Muscle of leg (tissue), 16 donors: ENCODE measurements at places on chromosomes 3 and 15.

DNA sequence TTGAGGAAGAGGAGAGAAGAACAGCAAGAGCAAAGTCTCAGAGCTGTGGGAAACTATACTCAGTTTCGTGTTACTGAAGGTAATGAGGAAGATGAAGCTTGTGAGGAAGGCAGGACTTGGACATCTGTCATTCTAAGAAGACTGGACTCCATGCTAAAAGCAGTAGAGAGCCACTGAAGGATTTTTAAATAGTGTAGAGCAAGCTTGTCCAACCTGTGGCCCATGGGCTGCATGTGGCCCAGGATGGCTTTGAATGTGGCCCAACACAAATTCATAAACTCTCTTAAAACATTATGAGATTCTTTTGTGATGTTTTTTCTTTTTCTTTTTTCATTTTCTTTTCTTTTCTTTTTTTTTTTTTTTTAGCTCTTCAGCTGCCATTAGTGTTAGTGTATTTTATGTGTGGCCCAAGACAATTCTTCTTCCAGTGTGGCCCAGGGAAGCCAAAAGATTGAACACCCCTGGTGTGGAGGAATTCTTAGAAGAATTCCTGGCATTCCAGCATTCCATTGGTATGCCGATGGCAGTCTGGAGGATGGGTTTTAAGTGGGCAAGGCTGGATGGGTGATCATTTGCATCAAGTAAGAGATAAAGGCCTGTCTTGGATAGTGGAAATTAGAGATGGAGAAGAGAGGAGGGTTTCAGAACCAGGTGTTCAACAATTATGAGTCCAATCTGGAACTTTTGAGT lies 6.9 kb upstream of the NFKBIZ start:
- no peak for DNase-seq

DNA sequence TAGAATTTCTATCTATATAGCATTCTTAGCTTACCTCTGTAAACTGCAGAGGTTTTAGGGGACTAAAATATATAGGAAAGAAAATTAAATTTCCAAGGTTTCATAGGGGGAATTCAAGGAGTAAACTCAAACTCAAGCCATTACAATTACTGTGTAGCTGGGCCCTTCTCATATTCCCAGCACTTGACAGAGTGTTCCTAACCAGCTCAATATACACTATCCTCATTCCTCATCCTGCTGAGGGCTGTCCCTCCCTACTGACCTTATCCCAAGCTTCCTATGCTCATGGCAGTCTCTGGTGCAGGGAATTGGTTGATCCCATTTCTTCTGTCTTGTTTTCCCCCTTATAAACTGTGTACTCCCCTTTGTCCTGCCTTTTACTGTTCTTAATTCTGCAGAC lies 33.9 kb downstream of the NXPE3 start:
- DNase-seq, result no peak

DNA sequence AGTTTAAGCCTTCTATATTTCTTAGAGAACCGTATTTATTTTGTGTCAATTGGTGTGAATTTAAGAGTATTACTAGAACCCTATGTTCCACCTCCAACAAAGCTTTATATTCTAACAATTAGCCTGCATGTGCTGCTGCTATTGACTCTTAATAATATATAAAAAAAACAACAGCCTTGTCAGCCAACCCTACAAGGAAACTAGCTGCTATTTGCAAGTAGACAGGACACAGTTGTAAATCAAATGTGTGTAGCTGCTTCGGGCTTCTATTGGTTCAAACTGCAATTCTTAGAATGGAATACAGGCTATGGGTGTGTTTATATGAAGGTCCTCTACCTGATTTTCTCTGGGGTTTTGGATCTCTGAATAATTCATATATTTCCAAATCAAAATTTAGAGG lies 60.7 kb downstream of the ZBTB20 start:
- DNase-seq, result no peak

GRCh38 chr3:55226696-55227095 lies 260.4 kb downstream of the WNT5A start:
- no peak for DNase-seq

GRCh38 chr3:114846252-114846651 lies 300.8 kb downstream of the ZBTB20 start:
- no peak for DNase-seq

GRCh38 chr3:171187706-171188290 lies 161.3 kb upstream of the SLC2A2 start:
- DNase-seq, result peak; percentile 55

- DNase-seq, result no peak
Observed at GRCh38 chr15:80492874-80493273, 88.7 kb downstream of the ARNT2 start.

GRCh38 chr15:32733281-32733680 lies 15.5 kb downstream of the GREM1 start:
- no peak for DNase-seq

GRCh38 chr3:39705351-39705900 lies 104.0 kb upstream of the MYRIP start:
- DNase-seq, result no peak

- peak; percentile 11 for DNase-seq
Observed at GRCh38 chr3:103786296-103786695, 1351.5 kb downstream of the ZPLD1 start.

DNA sequence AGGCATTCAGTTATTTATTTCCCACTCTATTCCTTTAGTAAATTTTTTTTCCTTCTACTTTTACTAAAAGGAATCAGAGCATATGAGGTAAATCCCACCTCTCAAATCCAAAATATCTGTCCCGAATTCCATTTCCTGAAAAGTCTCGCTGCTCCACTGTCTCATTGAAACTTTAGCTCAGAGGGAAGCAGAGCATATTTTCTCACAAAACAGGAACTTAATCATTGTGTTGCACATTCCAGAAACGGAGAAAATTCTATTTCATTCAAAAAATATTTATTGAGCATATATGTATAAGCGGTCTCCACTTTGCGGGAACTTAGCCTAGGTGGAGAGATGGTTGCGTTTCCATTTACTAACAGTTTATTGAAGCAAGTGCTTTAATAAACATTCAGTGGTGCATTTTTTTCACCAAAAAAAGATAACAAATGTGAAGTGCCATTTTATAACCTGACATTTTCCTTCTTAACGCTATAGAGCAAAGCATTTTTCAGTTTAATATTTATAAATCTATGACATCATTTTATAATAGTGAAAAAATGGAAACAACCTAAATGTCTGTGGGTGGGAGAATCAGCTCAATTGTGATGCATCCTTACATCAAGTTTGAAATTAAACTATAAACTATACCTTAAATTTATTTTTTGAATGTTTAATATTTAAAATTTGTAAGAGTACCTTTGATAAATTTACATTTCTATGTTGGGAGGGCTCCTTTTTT lies 67.2 kb upstream of the CSTA start:
- no peak for DNase-seq

DNA sequence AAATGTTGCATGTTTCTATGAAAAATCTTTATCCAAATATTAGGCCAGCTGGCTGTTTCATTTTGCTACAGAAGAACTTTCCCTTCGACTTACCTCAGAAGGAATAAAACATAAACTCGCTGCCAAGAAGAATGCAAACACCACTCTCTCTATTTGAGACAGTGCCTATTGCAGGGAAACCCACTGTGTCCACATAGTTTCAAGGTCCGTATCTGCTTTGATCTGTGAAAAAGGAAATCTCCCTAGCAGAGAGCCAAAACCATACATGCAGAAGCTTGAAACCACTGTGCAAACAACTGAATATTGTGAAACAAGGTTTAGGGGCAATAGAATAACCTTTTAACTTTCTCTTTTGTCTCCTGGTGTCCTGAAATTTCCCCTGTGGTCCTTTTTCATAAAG lies 35.0 kb upstream of the CAPN7 start:
- DNase-seq, result peak; percentile 44

DNA sequence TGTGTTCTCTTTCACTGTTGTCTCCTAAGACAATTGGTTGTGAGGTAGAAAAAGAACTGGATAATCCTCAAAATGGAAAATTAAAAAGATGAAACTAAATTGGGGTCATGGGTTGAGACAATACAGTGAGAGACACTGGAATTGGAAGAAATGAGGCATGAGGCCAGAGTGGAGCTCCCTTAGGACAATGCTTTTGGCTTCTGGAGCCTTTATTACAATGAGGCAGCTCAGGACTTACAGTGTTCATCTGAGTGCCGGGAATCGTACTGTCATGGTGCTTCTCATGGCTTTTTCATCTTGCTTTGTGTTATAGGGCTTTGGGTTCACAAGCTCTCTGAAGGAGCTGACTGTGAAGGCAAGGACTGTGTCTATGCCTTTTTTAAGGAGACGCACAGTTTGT lies 293.5 kb downstream of the SOX2 start:
- peak; percentile 44 for DNase-seq

DNA sequence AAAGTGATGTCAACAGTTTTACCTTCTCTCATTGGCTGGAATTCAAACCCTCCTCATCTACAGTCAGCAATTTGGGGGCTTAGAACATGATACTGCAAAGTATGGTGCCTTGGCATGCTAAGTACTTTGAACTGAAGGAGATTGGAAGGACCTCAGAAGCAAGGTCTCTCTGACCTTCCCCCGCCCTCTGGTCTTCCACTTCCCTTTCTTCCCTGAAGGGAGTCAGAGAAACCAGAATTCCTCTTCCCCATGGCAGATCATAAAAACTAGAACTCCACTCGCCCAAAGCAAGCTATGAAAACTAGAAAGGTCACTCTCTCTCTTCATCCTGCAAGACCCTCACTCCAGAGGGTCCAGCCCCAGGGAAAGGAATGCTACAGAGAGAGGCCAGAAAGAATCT lies 64.2 kb downstream of the CD200R1L start:
- no peak for DNase-seq

GRCh38 chr15:81747482-81747881 lies 298.3 kb downstream of the MEX3B start:
- DNase-seq, result peak; percentile 52

- no peak for DNase-seq
Observed at GRCh38 chr15:29675791-29676301, 146.4 kb downstream of the TJP1 start.

GRCh38 chr15:37678124-37678523 lies 256.3 kb upstream of the TMCO5A start:
- no peak for DNase-seq

GRCh38 chr15:72236381-72237003 lies 5.5 kb upstream of the PKM start:
- no peak for DNase-seq

GRCh38 chr15:35289024-35289617 lies 204.0 kb upstream of the NANOGP8 start:
- DNase-seq, result peak; percentile 80

DNA sequence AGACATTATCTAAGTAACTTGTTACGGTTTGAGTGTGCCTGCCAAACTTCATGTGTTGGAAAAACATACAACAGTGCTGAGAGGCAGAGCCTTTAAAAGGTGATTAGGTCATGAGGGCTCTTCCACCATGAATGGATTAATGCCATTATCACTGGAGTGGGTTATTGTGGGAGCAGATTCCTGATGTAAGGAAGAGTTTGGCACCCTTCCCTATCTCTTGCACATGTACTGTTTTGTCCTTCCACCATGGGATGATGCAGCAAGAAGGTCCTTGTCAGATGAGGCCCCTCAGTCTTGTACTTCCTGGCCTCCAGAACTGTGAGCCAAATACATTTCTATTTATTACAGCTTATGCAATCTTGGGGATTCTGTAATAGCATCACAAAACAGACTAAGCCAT lies 413.9 kb downstream of the EPHA3 start:
- DNase-seq, result peak; percentile 79

DNA sequence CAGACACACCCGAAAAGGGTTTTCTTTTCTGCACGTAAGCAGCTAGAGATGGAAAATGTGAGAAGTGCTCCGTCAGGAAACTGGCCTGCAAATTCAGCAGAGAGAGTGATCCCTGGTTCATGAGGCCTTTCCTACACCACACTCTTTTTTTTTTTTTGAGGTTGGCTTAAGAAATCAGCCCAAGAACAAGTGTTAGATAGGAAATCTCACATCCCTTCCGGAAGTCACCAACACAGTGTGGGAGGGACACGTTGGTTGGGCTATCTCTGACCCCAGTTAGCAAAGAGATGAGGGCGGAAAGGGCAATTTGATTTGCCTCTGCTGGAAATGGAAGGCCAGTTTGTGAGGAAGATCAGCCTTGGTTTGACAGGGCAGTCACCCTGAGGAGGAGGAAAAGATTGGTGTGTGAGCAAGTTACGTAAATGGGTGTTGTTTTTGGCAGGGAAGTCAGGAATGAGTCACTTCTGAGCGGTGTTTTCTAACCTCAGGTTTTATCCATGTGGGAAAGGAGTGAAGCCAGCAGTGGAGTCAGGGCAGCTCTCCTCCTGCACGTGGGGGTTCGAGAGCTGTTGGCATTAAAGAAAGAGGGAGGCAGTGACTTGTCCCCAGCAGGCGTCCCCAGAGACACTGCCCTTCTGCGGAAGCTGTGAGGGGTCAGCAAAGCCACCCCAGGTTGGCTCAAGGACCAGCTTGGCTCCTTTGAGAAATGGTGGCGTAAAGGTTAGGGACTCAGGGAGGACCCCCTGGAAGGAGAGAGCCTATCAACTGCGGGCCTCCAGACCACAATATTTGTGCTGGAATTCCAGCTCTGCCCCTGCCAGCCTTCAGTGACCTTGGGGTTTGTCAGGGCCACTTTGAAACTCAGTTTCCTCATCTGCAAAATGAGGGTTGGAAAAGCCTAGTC lies 237.6 kb upstream of the BHLHE40 start:
- DNase-seq, result peak; percentile 87

- DNase-seq, result no peak
Observed at GRCh38 chr3:29312960-29313452, 32.1 kb downstream of the RBMS3 start.

DNA sequence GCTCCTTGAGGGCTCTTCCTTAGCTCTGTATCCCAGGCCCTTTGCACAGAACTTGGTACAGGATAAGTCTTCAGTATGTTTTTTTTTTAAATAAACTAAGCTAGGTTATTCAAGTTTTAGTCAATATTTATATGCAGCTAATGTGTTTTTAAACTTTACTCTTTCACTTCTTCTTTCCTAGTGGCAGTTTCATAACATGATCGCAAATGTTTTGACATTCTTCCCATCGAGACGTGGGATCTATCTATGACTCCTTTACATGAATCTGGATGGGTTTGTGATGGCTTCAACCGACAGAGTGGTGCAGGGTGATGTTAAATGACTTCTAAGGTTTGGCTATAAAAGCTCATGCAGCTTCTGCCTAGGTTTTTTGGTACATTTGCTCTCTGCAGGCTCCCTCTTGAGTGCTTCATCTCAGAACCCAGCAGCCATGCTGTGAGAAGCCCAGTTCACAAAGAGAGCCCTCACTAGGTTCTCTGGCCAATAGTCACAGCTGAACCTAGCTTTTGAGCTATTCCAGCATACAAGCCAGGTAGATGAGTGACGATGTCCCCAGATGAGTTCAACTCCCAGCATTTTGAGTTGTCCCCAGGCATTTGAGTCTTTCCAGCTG lies 13.5 kb upstream of the MECOM start:
- no peak for DNase-seq

- DNase-seq, result no peak
Observed at GRCh38 chr15:43277231-43277823, 10.6 kb upstream of the TGM5 start.
